ENCODE measurements at places on chromosomes 5 and 9. TPM values are rescaled to one million over a fixed set of nuclear protein-coding genes. Genes with fewer than 3 reads are reported as not detected.

DNA sequence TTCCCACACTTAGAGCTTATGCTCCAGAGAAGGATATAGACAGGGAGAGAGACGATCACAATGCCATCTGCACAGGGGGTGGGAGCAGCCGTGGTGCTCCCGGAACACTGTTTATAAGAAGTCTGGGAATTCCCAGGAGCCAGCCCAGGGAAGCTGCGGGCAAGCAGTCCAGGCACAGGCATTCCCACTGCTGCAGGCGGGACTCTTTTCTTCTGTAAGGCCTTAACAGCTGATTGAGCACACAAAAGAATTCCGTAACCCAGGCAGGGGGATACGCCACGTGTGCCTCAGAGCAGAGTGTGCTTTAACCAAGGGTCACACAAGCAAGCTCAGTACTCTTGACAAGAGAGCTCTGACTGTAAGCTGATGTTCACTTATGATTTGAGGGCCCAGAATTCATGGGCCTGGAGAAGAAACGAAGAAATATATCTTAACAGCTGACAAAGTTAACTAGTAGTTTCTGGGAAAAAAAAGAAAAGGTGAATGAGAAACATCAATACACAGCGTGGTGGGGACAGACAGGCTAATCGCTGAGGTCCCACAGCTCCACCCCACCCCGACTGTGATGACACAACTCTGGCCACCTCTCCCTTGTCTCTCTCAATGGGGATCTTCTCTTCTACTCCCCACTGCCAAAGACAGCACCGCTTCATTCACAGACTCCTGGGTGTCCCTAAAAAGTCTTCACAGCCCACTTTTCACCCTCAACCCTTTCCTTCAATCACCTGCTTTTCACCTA, 85.9 kb upstream of the SIMC1 start:
- no peak for DNase-seq

The GFI1B gene
- total RNA-seq, result not detected

DNA sequence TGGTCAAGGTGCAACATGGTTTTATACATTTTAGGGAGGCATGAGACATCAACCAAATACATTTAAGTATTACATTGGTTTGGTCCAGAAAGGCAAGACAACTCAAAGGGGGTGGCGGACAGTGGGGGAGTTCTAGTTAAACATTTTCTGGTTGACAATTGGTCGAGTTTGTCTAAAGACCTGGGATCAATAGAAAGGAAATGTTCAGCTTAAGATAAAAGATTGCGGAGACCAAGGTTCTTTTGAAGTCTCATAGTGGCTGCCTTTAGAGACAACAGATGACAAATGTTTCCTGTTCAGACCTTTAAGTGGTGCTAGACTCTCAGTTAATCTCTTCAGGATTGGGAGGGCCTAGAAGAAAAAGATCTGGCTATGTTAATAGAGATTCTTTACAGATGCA, 47.7 kb upstream of the TTC39B start:
- DNase-seq, result no peak

GRCh38 chr5:6158974-6159831, 219.1 kb downstream of the MED10 start:
- no peak for DNase-seq

The NDOR1 gene
- 19.0 TPM for total RNA-seq

DNA sequence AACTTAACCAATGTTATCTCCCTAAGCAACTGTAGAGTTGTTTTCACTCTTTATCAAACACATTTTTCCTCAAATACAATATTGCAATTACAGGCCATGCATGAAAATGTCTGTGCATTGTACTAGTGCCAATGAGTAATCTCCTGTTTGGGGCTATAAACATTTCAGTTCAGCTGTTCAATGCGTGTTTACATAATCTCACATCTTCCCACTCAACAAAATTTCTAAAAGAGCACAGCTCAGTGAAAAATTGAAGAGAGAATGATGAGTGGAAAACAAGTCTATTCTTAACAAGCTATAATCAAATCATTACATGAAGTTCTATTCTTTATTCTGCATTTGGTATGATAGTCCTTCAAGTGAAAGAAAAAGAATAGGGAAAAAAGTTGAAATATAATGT, 780.5 kb upstream of the CDH9 start:
- DNase-seq, result no peak

The UCK1 gene
- 22.1 TPM for total RNA-seq

The SUSD3 gene
- total RNA-seq, result 4.5 TPM

The EQTN gene
- 0.18 TPM for total RNA-seq

Data from HT-29 (cell line).